ENCODE measurements at places on chromosomes 12 and 14. TPM values are rescaled to one million over a fixed set of nuclear protein-coding genes. Genes with fewer than 3 reads are reported as not detected.

GLTP gene
- 24.3 TPM for total RNA-seq

C12orf60 gene
- total RNA-seq, result 1.3 TPM

HOXC10 gene
- 0.95 TPM for total RNA-seq

TAS2R13 gene
- 3.8 TPM for total RNA-seq

GRCh38 chr14:100911665-100912316, 8.3 kb upstream of the RTL1 start:
- no peaks in the 10 kb centered on the region for H3K36me3 ChIP-seq
- DNase-seq, result no peak
- H3K27ac ChIP-seq, result no peak overlapping the region
- H3K4me3 ChIP-seq, result no peak overlapping the region

DNA sequence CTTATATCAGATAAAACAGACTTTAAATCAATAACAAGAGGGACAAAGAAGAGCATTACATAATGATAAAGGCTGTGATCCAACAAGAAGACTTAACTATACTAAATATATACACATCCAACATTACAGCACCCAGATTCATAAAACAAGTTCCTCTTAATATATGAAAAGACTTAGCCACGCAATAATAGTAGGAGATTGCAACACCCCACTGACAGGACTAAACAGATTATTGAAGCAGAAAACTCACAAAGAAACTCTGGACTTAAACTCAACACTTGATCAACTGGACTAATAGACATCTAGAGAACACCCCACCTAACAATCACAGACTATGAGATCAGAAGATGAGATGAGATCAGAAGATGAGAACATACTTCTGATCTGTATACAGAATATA, 5.7 kb upstream of the CLEC14A start:
- no peak overlapping the region for H3K4me3 ChIP-seq
- H3K36me3 ChIP-seq, result peaks cover 1% of the 10 kb centered on the region
- DNase-seq, result no peak
- peaks cover 52% of the 10 kb centered on the region for H3K27me3 ChIP-seq
- H3K27ac ChIP-seq, result no peak overlapping the region

- H3K4me3 ChIP-seq, result no peak overlapping the region
- H3K4me1 ChIP-seq, result no peaks in the 10 kb centered on the region
- H3K27ac ChIP-seq, result no peak overlapping the region
- H3K27me3 ChIP-seq, result no peaks in the 10 kb centered on the region
- no peaks in the 10 kb centered on the region for H3K36me3 ChIP-seq
These were observed 62.7 kb downstream of the LRRK2 start for GRCh38 chr12:40287369-40287975.

DNA sequence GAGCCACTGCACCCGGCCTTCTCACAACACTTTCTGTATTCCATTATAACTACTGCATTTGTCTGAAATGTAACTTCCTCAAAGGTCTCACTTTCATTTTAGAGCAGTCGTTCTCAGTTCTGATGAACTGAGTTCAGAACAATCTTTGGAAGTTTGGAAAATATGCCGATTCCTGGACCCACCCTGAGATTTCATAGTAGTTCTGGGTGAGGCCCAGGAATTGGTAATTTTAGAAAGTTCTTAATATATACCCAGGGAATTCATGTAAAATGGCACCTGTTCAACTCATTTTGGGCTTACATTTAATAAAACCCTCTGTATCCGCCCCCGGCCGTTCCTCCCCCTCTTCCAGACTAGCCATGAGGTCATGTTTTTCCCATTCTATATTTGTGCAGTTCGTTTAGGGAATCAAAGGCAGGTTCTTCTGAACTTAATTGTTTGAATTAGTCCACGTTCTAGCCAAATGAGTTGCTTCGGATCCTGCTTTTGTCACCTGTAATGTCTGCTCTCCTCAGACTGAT, 5.9 kb downstream of the GSG1 start:
- peaks cover 79% of the 10 kb centered on the region for H3K4me1 ChIP-seq
- no peak overlapping the region for H3K4me3 ChIP-seq
- H3K36me3 ChIP-seq, result no peaks in the 10 kb centered on the region
- H3K27ac ChIP-seq, result peak overlapping the region; percentile 94
- DNase-seq, result no peak

DNA sequence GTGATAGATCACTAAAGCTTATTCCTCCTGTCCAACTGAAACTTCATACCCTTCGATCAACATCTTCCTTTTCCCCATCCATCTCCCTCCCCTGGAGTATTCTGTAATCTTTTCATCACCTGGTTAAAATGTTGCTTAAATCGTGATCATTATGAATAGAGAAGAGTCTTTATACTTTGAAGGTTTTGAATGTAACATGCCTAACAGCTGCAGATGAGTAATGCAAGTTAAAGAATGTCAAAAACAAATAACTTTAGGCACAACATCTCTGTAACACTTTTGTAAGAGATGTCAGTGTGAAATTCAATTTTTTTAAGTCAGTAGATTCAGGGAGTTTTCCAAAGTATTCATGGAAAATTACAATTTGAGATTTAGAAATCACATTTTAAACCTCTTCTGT, 25.0 kb downstream of the RXYLT1 start:
- H3K27me3 ChIP-seq, result no peaks in the 10 kb centered on the region
- no peak for DNase-seq
- no peaks in the 10 kb centered on the region for H3K4me1 ChIP-seq
- H3K36me3 ChIP-seq, result peaks cover 6% of the 10 kb centered on the region
- H3K27ac ChIP-seq, result no peak overlapping the region

GRCh38 chr14:31172084-31172483, 35.5 kb downstream of the HECTD1 start:
- H3K4me3 ChIP-seq, result no peak overlapping the region
- H3K27me3 ChIP-seq, result no peaks in the 10 kb centered on the region
- H3K36me3 ChIP-seq, result peaks cover 46% of the 10 kb centered on the region

- H3K4me3 ChIP-seq, result no peak overlapping the region
- H3K27me3 ChIP-seq, result peaks cover 33% of the 10 kb centered on the region
- no peak for DNase-seq
These were observed 571 bp downstream of the CPNE6 start for GRCh38 chr14:24071836-24072430.

- no peaks in the 10 kb centered on the region for H3K4me1 ChIP-seq
- H3K4me3 ChIP-seq, result no peak overlapping the region
- H3K27ac ChIP-seq, result no peak overlapping the region
- peaks cover 14% of the 10 kb centered on the region for H3K36me3 ChIP-seq
- no peak for DNase-seq
- no peaks in the 10 kb centered on the region for H3K27me3 ChIP-seq
These were observed 292.3 kb downstream of the FUT8 start for GRCh38 chr14:65704850-65705249.

GRCh38 chr14:80924365-80925103, 17.0 kb downstream of the CEP128 start:
- DNase-seq, result no peak
- H3K36me3 ChIP-seq, result peaks cover 6% of the 10 kb centered on the region

DNA sequence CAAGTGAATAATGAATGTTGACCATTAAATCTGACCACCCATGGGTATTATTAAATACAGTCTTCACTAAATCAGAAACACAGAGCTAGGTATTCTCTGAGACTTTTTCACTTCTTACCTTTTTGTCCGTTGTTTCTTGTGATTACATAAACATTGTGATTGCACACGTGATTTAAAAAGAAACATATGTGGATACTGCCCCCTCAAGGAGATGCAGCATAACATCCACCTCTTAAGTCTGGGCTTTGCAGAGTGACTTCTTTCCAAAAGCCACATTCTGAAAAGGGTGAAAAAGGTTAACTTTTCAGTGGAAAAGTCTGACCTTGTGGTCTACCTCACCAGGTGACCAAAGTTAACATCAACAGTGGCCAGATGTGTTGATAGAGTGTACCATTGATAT, 185.5 kb upstream of the FAR2 start:
- no peaks in the 10 kb centered on the region for H3K27me3 ChIP-seq
- H3K27ac ChIP-seq, result no peak overlapping the region
- H3K4me1 ChIP-seq, result peaks cover 9% of the 10 kb centered on the region
- no peak overlapping the region for H3K4me3 ChIP-seq

DNA sequence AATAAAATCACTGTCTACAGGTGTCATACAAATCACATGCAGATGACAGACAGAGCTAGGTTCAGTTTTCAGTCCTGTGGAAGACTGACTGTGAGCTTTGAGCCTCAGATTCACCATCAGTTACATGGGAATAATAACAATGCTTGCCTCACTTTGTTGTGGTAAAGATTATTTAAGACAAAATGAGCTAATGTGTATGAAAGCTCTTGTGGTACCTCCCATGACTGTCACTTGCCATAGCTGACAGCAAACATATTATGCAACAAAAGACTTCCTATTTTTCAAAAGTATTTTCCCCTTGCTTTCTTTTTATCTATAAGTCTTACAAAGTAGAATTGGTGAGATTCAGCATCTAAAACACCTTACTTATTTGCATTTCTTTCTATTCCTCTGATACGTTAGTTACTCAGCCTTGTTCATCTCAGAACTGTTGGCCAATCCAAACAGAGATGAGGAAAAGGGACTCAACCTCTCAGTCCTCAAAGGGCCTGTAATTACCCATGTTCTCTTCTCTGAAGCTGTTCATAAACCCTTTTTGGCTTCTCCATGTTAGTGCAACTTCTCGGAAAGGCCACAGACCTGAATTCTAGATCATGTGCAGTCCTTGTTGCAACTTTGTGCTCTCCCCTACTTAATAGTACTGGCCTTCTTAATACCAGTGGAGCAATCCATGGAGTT, 8.8 kb upstream of the DDHD1 start:
- H3K4me3 ChIP-seq, result no peak overlapping the region
- H3K4me1 ChIP-seq, result peaks cover under 1% of the 10 kb centered on the region
- no peak for DNase-seq

DNA sequence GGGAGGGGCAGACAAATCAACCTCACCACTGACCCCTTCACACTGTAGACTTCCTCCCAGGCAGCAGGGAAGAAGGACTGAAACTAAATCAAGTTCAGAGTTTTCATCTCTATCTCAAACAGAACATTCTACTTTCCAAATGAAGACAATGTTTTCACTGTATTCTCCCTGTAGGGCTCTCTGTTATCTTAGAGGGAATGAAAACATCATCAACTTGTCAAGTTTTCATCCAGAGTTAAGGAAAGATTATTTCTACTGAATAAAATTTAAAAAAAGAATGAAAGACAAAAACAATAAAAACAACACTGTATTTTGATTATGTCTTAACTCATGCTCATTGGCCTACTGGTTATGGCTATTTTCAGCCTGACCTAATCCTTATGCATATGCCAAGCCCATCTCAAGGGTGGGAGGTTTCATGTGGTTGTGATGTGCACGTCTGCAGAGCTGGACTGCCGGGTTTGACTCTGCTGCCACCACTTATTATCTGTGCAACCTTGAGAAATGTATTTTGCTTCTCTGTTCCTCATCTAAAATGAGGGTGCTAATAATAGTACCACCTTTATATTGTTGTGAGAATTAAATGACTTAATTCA, 152.0 kb upstream of the AVPR1A start:
- no peaks in the 10 kb centered on the region for H3K36me3 ChIP-seq
- H3K27ac ChIP-seq, result peak overlapping the region; percentile 7
- DNase-seq, result no peak
- H3K27me3 ChIP-seq, result peaks cover 5% of the 10 kb centered on the region
- H3K4me3 ChIP-seq, result no peak overlapping the region
- peaks cover 2% of the 10 kb centered on the region for H3K4me1 ChIP-seq

DNA sequence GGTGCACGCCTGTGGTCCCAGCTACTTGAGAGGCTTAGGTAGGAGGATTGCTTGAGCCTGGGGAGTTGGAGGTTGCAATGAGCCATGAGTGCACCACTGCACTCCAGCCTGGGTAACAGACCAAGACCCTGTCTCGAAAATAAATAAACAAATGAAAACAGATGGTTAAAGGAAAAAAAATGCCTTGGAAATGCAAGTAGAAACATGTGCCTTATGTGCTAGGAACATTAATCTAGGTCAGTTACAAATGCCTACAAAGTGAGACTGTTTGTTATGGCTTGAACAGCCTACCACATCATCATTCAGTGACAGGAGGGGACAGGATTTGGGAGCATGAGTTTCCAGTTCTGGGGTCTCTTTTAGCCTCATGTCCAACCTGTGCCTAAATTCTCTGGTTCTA, 52.4 kb upstream of the BCAT1 start:
- H3K27me3 ChIP-seq, result no peaks in the 10 kb centered on the region
- DNase-seq, result no peak

GRCh38 chr14:99212646-99213045, 59.4 kb downstream of the BCL11B start:
- H3K27me3 ChIP-seq, result no peaks in the 10 kb centered on the region
- no peaks in the 10 kb centered on the region for H3K36me3 ChIP-seq
- H3K27ac ChIP-seq, result no peak overlapping the region
- H3K4me3 ChIP-seq, result no peak overlapping the region
- DNase-seq, result no peak

- no peaks in the 10 kb centered on the region for H3K27me3 ChIP-seq
- H3K4me3 ChIP-seq, result no peak overlapping the region
- no peaks in the 10 kb centered on the region for H3K4me1 ChIP-seq
- H3K36me3 ChIP-seq, result no peaks in the 10 kb centered on the region
These were observed 380.1 kb downstream of the ALG10 start for GRCh38 chr12:34402228-34402898.

- peaks cover 5% of the 10 kb centered on the region for H3K4me1 ChIP-seq
- no peak for DNase-seq
- no peak overlapping the region for H3K27ac ChIP-seq
- H3K4me3 ChIP-seq, result no peak overlapping the region
These were observed 40.1 kb downstream of the CREBL2 start for GRCh38 chr12:12651752-12652151.

Measured in mesothelial cell of epicardium (in vitro differentiated cells).